NCI-H2107 (cell line): ENCODE measurements at places on chromosomes 1 and 21.

DNA sequence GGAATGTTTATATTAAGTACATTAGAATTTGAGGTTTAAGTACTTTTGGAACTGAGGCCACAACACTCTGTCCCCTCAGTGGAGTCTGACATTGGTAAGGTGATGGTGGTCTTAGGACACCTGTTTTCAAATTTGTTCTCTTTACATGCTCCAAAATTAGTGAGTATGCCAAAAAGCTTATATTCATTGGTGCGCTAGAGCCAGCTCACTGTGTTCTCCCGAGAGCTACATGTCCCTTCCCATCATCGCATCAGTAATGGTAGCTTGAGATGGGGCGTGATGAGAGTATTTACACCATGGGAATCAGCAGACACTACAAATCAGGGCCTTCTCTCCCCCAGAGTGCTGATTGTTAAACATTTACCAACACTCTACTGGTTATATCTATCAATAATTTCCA is 19.5 kb downstream of the ETS2 start:
- no peak for DNase-seq

- DNase-seq = no peak
Observed at GRCh38 chr1:185058876-185059275, 13.5 kb downstream of the RNF2 start.

- no peak for DNase-seq
Observed at GRCh38 chr1:176801514-176802020, 338.6 kb downstream of the PAPPA2 start.

DNA sequence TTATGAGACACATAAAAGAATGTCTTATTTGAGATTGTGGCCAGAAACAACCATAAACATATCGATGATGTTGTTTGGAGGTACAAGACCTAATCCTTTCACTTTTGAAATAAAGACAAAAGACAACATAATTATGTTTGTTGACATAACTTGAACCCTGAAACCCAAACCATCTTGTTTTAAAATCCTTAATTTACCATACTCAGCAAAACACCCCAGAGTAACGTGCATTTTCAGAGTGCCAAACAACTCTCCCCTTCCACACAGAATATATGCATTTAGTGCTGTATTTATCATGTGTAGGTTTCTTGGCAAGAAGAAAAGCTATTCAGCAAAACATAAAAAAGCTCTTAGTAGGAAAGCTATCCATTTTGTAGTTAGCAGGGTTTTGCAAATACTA is 17.5 kb downstream of the SIM2 start:
- DNase-seq = no peak
